ENCODE measurements at places on chromosomes 4 and X.
A peak's percentile ranks its signal among the peaks of the same experiment; 100 is the strongest.

DNA sequence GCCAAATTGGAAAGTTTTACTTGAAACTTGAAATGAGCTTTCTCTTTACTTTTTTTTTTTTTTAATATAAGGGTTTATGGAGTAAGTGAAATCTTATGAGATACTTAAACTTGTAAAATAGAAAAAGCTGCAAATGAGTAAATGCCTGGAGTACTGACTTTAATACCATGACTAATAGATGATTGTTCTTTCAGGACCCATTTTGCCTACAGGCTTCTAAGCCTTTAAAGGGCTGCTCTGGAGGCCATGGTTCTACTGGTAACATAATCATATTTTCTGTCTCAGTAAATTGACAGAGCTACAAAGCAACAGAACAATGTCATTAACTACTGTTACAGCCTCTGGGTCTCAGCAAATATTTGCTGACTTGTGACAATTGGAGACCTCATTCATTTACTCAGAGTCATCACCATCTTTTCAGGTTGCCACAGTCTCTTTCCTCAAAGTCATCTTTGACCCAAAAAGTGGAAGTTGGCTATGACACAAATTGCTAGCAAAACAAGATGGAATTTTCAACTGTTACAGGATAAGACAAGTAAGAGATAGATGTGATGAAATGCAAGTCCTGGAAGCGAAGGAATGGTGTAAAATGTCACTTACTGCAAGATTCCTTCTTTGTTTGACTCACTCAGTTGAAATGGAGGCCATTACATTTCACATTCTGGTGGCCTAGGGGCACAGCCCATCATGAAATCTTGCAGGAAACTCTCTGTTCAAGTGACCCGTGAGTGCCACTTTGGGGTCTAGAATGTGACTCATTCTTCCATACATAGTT, 132.7 kb downstream of the BTC start:
- no peak for DNase-seq

- no peak for DNase-seq
Observed at GRCh38 chrX:37371578-37371991, 22.4 kb downstream of the PRRG1 start.

DNA sequence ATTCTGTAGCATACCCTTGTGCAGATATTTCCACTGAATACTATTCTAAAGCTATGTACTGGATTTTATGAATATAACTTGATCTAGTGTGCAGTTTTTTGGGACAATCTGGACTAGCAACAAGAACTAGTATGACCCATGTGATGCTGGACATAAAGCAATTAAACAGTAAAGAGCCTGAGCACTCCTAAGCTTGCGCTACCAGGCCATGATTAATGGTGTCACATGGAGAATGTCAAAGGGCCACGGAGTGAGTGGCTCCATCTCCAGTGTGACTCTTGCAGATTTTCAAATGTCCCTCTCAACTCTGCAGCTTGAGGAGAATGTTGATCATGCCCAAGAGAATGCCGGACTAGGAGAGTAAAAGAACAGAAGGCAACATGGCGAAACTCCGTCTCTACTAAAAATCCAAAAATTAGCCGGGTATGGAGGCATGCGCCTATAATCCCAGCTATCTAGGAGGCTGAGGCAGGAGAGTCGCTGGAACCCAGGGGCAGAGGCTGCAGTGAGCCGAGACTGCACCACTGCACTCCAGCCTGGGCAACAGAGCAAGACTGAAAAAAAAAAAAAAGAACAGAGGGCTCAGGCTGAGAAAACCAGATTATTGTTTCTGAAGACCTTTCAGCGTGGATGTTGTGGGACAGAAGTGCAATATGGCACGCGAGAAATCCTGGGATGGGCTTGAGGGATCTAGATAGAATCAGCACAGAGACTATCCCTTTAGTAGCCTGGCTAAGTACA, 45.0 kb downstream of the TIGD2 start:
- no peak for DNase-seq

GRCh38 chr4:64465263-64465662, 56.0 kb upstream of the TECRL start:
- DNase-seq, result no peak

DNA sequence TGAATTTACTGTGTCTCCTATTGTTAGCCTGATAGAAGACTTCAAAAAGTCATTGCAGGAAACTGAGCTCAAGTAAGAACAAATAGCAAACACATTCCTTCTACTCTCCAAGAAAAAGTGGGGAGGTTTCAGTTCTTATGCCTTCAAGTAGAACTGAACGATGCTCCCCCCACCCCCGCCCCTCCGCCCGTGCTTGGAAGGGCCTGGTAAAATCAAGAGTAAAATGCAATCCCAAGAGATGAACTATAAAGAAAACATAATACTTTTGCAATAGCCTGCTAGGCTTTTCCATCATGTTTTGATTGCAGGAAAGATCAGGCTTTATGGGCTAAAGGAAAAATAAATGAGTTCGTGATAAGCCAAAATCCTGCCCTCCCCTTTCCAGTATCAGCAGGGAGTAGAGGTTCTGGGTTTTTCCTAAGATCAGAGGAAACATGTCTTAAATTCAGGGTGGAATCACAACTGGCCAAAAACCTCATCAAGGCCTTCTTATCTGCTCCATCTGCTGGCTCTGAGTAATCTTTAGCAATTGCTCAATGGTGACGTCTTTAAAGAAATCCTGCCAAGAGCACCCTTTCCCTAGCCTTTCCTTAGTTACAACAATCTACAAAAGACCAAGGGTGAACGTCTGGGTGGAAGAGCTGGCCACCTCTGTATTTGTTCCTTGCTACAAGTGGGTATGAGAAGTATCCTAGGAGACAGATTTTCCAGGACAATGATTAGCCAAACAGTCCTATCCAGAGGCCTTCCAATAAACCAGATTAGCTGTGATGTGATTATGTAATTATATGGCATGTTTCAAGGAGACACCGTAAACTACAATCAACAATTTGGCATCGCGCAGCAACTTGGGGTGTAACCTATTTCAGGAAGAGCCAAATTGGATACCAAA, 66.3 kb upstream of the FAM9C start:
- DNase-seq, result peak; percentile 68

DNA sequence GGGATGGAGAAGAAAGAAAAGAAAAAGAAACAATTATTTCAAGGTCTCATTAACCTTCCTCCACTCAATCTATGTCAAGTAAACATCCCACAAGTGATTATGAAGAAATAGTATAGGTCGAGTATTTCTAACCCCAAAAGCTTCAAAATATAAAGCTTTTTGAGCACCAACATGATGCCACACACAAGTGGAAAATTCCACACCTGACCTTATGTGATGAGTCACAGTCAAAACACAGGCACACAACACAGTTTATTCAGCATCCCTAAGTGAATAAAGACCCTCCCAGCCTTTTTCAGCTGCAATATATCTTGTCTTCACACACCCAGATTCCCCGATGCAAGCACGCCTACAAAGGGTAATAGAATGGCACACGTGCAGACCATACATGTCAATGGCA, 51.7 kb upstream of the VEGFC start:
- DNase-seq, result no peak

DNA sequence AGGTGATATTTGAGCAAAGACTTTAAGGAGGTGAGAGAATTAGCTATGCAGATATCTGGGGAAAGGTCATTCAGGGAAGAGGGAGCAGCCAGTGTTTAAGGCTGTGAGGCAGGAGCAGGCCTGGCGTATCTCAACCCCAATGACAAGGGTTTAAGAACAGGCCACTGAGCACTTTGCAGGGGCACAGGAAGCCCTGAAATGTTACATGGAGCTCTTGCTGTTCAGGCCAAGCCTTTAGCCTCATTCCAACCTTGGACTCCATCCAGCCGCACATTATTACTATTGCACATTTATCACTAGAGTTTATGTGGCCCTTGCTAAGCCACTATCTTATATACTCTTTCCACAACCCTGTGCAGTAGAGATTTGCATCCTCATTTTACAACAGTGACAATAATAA, 114.0 kb downstream of the EFNB1 start:
- no peak for DNase-seq

GRCh38 chrX:145865082-145865481, 47.5 kb downstream of the SLITRK2 start:
- DNase-seq, result no peak

- no peak for DNase-seq
Observed at GRCh38 chrX:153646620-153647373, at the start of gene DUSP9. Gene DUSP9 (plus strand): TSS chrX:153647203. CDS start chrX:153647954, 751 bp downstream.

- peak; percentile 45 for DNase-seq
Observed at GRCh38 chrX:68978255-68978654, 149.4 kb downstream of the EFNB1 start.

GRCh38 chrX:19747652-19748610, 139.5 kb downstream of the SH3KBP1 start:
- DNase-seq, result no peak

- no peak for DNase-seq
Observed at GRCh38 chr4:108398316-108398715, 222.1 kb upstream of the RPL34 start.

GRCh38 chrX:134990801-134991481, at the start of gene SMIM10:
Gene SMIM10 (plus strand): TSS chrX:134990991. CDS start chrX:134991096, 105 bp downstream.
- DNase-seq, result peak; percentile 50

- DNase-seq, result no peak
Observed at GRCh38 chr4:152997771-152998487, 61.8 kb downstream of the FHDC1 start.

GRCh38 chrX:20437683-20438082, 171.0 kb upstream of the RPS6KA3 start:
- no peak for DNase-seq

DNA sequence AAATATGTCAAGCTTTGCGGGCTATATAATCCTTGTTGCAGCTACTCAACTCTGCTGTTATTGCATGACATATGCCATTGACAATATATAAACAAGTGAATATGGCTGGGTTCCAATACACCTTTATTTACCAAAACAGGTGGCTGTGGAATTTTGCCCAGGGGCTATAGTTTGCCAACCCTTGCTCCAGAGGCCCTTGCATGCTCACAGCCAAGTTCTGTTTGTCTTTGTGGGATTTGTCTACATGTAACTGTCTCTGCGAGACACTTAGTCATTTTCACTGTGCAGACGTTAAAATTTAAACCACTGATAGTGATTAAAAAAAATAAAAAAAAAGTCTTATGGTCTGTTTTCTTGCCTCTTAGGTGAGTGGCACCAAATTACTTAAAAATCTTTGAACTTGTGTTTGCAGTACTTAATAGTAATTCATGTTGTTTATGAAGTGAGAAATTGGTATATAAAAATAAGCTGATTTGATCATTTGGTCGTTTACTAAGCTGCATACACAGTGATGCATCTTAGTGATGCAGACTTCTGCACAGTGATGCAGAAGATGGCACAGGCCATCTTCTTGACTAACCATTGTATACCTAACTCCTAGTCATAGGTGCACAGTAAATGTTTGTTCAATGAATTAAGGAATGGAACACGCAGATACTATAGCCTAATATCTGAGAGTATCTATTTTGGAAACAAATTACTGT, 170.9 kb downstream of the FRMPD4 start:
- no peak for DNase-seq

- DNase-seq, result no peak
Observed at GRCh38 chrX:97609357-97609756, 725.6 kb downstream of the RPA4 start.

DNA sequence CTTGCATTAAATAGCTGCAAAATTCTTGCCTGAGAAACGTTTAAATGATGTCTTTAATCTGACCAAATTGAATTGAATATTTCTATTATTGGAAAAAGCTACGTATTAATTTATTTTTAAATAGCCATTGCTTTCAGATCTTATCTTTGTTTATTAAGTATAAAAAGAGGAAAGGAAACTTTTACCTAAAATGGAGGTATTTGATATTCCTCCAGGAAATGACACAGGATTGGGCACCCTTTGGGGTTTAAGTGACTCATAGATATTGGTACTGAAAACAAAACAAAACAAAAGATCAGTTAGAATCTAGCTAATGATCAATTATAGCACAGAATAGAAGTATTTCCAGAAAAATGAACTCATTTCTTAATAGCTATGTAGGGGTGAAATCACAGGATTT, 34.1 kb downstream of the PLS3 start:
- no peak for DNase-seq

DNA sequence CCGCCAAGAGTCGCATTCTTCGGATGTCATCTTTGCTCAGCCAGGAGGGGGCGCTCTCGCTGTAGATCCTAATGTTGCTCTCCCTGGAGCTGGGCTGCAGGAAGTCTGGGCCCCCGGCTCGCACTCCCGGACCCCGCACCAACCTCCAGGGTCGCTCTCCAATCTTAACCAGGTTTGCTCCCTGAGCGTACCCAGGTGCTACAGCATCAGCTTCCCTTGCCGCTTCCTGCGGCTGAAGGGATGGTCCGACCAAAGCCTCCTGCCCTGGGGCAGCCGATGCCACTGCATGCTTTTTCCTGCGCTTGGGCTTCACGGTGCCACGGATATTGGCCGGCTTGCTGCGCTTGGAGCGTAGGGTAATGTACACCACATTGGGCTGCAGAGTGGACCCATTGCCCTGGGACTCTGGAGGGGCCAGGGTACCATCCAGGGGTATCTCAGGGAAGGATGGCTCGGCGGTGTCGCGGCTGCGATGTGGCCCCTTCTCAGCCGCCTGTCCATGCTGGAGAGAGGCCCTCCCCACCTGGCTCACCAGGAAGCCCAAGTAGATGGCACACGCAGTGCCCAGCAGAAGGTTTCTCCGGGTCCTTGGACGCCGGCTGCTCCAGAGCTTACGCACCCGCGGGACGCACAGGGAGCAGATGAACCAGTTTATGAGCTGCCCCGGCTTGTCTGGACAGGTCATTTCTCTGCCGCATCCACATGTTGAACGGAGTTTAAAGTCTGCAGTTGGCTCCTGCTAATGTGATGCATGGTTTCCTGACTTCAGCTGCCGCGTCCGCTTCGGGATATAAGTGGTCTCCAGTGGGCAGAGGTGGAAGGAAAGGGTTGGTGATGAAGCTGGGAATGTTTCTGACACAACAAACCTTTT, 1.9 kb downstream of the GASK1B start:
- no peak for DNase-seq

DNA sequence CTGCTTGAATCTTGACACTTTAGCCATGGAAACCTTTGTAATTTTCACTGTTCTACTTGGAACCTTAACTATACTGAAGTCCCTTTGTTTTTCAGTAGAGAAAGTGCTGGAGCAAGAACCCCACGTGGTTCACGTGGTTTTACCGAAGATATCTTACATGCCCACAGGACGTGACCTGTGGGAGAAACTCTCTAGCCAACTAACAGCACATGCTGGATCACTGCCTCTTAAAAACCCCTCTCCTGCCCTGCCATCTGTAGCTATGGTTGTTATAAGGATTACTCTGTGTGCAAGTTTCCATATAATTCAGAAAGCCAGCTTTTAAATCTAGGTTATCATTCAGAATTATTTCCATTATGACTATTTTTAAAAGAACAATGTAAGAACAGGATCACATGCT, 30.2 kb downstream of the SPANXD start:
- DNase-seq, result no peak

DNA sequence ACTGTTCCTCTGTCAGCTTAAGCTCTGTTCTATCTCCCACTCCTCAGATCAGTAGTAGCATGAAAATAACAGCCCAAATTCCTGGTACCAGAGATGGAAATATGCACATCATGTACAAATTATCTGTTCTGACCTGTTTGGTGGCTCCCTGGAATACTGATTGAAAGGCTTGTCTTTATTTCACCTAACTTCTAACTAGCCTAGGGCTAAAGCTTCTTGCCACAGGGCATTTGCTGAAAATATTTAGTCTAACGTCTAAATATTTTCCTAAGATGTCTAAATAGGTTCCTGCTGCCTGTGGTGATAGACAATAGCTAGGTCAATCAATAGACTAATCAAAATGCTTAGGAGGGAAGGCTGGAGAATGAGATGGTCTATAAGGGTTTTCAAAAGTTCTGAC, 12.9 kb upstream of the PRMT9 start:
- DNase-seq, result no peak
